NCI-H2227 treated with DMSO at 0.1 percent for 48 hours (cell line): ENCODE measurements at places on chromosomes 16 and 17.

DNA sequence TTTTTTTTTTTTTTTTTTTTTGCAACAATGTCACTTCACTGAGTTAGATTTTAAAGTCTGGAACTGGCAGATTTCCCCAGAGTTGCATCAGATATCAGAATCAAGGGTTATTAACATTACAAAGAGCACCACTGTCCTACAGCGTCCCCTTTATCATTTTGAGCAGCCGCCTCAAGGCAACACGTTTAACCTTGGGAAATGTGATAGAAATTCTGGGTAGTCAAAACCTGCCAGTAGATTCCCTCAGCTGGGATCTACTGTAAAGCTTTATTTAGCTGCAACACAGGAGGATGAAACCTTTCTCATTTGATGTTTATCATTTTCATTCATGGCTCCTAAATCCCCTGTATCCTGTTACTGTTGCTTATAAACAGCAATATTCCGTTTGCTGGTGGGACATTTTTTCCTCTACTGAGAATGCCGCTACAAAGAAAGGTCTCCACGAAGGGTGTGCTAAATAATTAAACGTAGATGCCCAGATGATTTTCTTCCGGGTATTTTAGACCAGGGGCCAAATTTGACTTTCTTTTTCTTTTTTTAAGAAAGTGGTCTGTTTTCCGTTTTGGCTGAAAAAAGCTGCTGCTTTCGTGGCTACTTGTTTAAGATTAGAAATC, 436.1 kb upstream of the GOT2 start:
- DNase-seq = no peak

- DNase-seq = peak; percentile 49
These were observed at the start of gene FN3K for GRCh38 chr17:82734987-82735866. Gene FN3K (plus strand): TSS chr17:82735615. CDS start chr17:82735637, 22 bp downstream.

GRCh38 chr17:17792551-17793377, 44.0 kb downstream of the SREBF1 start:
- peak; percentile 65 for DNase-seq

- peak; percentile 13 for DNase-seq
These were observed 684 bp downstream of the ZFP90 start for GRCh38 chr16:68539711-68540239.

DNA sequence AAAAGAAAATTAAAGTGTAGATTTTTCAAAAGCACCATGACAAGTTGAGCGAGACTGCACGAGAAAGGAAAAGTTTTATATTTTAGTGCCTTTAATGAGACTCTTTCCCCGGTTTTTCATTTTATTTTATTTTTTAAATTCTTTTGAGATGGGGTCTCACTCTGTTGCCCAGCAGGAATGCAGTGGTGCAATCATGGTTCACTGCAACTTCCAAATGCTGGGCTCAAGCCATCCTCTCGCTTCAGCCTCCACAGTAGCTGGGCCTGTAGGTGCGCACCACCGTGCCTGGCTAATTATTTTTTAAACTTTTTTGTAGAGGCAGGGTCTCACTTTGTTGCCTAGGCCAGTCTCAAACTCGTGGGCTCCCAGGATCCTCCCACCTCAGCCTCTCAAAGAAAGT, 5.7 kb upstream of the ATP2A3 start:
- no peak for DNase-seq

GRCh38 chr17:55672585-55673501, 49.8 kb downstream of the TMEM100 start:
- no peak for DNase-seq

GRCh38 chr16:87682852-87683399, 80.6 kb downstream of the JPH3 start:
- no peak for DNase-seq

GRCh38 chr17:59399914-59400313, 68.5 kb downstream of the YPEL2 start:
- DNase-seq = no peak

- DNase-seq = no peak
These were observed 330.0 kb upstream of the DYNLRB2 start for GRCh38 chr16:80210787-80211186.

DNA sequence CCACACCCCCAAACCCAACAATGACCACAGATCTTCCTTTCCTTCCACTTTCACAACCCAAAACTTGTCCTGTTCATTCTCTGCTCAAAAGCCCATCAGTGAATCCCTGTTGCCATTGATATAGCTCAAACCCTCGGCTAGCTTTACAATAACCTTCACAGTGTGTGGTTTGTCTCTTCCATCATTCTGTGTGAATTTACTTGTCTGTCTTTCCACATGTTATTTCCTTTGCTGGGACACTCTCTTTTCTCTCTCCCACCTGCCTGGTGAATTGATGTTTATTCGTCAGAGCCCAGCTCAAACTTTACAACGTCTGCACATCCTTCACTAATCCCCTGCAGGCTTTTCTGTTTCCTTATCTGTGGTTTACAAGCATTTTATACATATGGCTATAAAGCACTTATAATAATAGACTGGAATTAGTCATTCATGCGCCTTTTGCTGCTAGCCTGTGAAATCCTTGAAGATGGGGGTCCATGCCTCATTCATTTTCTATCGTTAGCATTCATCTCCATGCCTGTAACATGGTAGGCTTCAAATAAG, 114.4 kb downstream of the CDH13 start:
- no peak for DNase-seq

- DNase-seq = no peak
These were observed 18.3 kb downstream of the PDIA2 start for GRCh38 chr16:301235-301634.

- DNase-seq = no peak
These were observed 665.2 kb downstream of the TOX3 start for GRCh38 chr16:51881731-51882130.

- no peak for DNase-seq
These were observed 7.8 kb downstream of the GAS2L2 start for GRCh38 chr17:35745246-35745645.

DNA sequence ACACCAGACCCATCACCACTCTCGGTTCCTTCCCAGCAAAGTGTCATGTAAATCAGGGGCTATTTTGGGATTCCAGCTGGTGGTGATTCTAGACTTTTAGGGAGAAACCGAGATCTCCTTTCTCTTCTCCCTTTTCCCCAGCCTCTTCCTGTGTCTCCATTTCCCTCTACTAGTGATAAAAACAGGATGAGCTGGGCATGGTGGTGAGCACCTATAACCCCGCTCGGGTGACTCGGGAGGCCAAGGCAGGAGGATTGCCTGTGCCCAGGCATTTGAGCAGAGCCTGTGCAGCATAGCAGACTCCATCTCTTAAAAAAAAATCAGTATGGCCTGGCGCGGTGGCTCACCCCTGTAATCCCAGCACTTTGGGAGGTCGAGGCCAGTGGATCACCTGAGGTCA, 6.1 kb downstream of the TBX21 start:
- no peak for DNase-seq

DNA sequence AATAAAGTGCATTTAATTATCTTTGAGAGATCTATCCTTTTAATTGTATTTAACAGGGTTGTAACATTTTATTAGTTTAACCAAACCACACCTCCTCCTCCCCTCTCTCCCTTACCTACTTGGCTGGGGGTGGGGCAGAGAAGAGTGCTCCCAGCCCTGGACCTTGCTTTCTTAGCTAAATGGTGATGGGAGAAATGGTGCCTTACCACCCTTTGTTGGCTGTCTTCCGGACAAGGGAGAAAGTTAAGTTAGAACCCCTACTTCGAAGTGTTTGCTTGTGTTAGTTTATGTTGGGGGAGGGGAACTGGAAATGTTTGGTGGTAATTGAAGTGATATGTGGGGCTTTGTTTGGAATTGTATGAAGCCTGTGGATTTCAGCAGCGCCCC, 3.9 kb downstream of the FZD2 start:
- no peak for DNase-seq

GRCh38 chr16:50430076-50430475, 61.3 kb upstream of the BRD7 start:
- no peak for DNase-seq

GRCh38 chr16:1096169-1097082, at the start of gene C1QTNF8:
Gene C1QTNF8 (minus strand): TSS chr16:1096244. CDS start chr16:1094922, 1,322 bp downstream.
- DNase-seq = no peak

DNA sequence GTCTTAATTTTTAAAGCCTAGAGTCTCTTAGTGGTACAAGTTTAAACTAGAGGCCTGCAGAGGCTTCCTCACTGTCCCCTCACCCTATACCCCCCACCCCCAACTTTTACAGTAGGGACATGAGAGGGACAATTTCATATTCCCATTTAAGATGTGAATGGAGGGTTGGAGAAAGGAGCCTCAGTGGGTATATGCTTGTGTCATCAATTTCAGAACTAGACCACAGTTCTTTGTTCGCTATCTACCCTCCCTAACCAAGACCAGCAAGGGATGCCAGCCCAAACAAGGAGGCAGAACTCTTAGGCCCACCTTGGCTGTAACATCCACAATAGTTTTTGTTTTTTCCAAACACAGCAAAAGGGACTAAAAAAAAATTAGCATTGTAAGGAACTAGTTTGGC, 14.0 kb upstream of the SALL1 start:
- no peak for DNase-seq

DNA sequence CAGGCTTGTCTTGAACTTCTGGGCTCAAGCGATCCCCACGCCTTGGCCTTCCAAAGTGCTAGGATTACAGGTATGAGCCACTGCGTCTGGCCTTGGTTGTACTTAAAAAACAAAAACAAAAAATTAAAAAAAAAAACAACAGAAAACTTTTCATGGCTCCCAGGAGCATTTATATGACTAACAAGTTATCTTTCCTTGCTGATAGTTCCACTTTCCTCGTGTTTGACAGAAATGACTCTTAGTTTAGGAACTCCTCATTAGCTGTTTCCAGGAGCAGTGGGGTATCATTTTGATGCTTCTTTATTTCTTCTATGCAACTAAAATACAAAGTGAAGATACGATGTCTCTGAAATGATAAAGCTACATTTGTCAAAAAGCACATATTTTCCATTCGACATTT, 165.4 kb downstream of the PRKCA start:
- DNase-seq = no peak

DNA sequence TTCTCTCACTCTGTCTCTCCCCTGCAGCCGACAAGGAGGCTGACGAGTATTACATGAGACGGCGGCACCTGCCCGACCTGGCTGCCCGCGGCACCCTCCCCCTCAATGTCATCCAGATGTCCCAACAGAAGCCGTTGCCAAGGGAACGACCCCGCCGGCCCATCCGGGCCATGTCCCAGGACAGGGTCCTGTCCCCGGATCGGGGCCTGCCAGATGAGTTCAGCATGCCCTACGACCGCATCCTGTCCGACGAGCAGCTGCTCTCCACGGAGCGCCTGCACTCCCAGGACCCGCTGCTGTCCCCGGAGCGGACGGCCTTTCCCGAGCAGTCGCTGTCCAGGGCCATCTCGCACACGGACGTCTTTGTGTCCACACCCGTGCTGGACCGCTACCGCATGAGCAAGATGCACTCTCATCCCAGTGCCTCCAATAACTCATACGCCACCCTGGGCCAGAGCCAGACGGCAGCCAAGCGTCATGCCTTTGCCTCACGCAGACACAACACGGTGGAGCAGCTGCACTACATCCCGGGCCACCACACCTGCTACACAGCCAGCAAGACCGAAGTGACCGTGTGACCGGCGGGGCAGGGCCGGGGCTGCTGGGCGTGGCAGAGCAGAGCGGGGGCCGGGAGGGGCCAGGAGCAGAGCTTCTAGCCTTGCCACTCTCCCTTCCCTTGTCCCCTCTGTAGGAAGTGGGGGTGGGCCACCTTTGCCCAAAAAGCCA, 40.4 kb upstream of the DNAH9 start:
- no peak for DNase-seq

DNA sequence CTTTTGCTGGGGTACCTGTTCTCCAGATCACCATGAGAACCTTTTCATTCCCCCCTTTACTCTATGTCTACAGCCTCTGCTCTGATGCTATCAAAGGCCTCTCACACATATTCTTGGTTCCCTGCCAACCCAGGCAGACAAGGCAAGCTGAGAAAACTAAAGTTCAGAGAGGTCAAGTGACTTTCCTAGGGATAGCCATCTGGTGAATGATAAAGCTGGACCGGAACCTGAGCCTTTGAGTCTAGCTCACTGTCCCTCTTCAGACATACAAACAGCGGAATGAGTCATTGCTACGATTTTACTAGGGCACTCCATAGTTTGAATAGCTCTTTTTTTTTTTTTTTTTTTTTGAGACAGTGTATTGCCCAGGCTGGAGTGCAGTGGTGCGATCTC, 73.3 kb downstream of the XYLT1 start:
- DNase-seq = peak; percentile 48

- DNase-seq = peak; percentile 22
These were observed 789 bp upstream of the CCDC57 start for GRCh38 chr17:82213251-82214011.

DNA sequence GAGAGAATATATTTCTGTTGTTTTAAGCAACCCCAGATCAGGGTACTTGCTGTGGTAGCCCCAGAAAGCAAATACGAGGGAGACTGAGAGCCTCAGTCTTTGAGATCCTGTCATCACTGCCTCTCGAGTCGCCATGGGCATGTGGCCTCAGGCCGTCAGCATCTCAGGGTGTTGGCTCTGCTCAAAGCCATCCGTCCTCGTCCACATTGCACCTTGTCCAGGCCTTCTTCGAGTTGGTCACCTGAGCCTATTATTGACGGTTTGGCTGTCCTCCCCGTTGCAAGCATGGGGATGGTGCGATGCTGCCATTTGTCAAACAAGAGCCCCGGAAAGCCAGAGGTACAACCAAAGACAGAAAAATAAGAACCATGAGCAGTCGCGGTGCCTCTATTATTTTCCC, 136.9 kb downstream of the IRF8 start:
- DNase-seq = no peak

- DNase-seq = no peak
These were observed 4.4 kb downstream of the SHBG start for GRCh38 chr17:7634384-7634783.

GRCh38 chr17:65074778-65075250, 18.3 kb upstream of the GNA13 start:
- DNase-seq = no peak

DNA sequence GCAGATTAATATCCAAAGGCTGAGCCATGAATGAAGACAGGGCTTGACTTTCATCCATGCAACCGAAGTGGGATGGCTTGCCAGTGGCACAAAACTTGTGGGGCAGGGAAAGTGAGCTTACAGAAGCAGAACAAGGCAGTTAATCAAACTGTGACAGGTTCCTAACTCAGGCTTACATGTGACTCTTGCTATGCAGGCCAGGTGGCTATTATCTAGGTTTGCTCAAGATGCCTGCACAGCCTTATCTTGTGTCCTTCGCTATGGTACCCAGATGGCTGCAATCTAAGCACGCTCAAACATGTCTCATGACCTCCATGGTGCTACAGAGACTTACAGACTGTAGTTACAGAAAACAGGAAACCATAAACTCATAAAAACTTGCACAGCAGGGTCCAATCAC, 8.6 kb upstream of the DNAH9 start:
- DNase-seq = no peak
